ENCODE measurements at places on chromosomes 4 and X. TPM values are rescaled to one million over a fixed set of nuclear protein-coding genes. Genes with fewer than 3 reads are reported as not detected.

The TMEM271 gene
- total RNA-seq = not detected

The ARSJ gene
- total RNA-seq = 18.6 TPM

- H3K4me3 ChIP-seq = no peak overlapping the region
- peaks cover 34% of the 10 kb centered on the region for H3K4me1 ChIP-seq
- no peak overlapping the region for H3K27ac ChIP-seq
- no peaks in the 10 kb centered on the region for H3K27me3 ChIP-seq
- no peak for DNase-seq
These were observed 168.5 kb downstream of the IL15 start for GRCh38 chr4:141804836-141805235.

DNA sequence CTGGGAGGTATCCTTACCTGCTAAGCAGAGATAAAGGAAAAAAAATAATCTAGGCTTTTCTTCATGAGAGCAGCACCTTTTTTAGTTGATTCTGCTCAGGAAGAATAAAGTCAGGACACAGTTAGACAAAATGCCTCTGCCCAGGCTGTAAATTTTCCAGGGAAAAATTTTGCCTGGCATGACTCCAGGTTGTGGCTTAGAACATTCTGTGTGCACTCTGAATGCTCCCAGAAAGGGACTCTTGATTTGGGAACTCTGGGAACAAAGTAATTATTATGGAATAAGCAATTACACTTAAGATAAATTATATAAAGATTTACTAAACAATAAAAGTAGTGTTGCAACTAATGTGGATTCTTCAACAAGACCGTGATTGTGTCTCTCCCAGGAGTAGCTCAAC, 826.2 kb upstream of the TENM3 start:
- H3K4me3 ChIP-seq = no peak overlapping the region
- H3K27me3 ChIP-seq = no peaks in the 10 kb centered on the region
- H3K27ac ChIP-seq = no peak overlapping the region

DNA sequence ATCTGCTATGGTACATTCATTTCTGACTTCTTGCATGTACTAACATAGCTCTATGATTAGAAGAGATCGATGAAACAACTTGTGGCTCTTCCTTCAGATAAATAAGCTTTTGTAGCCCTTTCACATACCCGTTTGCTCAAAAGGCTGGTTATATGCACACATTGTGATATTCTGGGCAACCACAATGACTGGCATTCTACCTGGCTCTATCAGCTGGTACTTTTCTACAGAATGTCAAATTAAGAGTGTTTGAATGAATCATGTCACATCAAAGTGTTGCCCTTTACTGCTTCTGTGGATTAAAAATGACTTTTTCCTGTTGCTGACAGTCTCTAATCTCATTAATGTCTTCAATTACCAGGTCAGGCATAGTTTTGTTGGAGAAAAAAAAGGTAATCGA, 11.6 kb downstream of the PGRMC1 start:
- H3K4me3 ChIP-seq = no peak overlapping the region
- H3K27me3 ChIP-seq = no peaks in the 10 kb centered on the region
- DNase-seq = no peak
- no peaks in the 10 kb centered on the region for H3K4me1 ChIP-seq

DNA sequence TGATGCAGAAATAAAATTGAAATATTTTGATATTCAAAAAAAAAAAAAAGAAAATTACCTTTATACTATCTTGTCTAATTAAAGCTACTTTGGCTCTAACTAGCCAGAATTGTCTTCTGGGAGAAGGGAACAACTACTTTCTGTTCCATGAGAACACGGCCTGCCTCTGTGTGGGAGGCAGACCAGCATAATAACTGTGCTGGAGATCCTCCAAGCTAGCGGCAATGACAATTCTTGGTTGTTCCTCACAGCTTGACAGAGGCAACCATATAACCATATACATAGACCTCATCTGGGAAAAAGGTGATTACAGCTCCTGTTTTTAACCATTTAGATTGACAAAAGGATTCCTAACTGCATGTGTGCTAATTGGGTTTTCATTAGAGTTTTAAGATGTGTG, 95.7 kb downstream of the RBMX2 start:
- H3K27ac ChIP-seq = no peak overlapping the region
- no peaks in the 10 kb centered on the region for H3K27me3 ChIP-seq

DNA sequence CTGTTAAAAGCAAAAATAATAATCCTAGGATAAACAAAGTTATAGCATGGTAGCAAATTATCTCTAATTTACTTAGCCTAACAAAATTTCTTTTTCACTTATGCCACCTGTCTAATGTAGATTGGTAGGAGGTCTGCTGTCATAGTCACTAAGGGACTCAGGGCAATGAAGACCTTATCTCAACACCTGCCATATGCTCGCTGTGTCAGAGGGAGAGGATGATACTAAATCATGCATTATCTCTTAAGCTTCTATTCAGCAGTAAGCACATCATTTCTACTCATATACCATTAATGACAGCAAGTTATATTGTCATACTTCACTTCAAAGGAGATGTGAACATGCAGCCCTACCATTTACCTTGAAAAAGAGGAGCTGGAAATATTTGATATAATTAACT, 44.1 kb downstream of the AFM start:
- no peaks in the 10 kb centered on the region for H3K36me3 ChIP-seq
- H3K4me3 ChIP-seq = no peak overlapping the region
- no peak for DNase-seq
- no peak overlapping the region for H3K27ac ChIP-seq
- peaks cover 3% of the 10 kb centered on the region for H3K27me3 ChIP-seq

All from osteoblast (primary cell).